ENCODE measurements at places on chromosomes 5 and 9. TPM values are rescaled to one million over a fixed set of nuclear protein-coding genes. Genes with fewer than 3 reads are reported as not detected.

C9 gene
- not detected for polyA plus RNA-seq

PALM2AKAP2 gene
- polyA plus RNA-seq, result 0.03 TPM

CCDC183 gene
- polyA plus RNA-seq, result 0.99 TPM

UGT3A1 gene
- not detected for polyA plus RNA-seq

CCL27 gene
- not detected for polyA plus RNA-seq

INSL6 gene
- polyA plus RNA-seq, result not detected

PTGES gene
- polyA plus RNA-seq, result 6.1 TPM
